HCEC 1CT (cell line): ENCODE measurements at places on chromosomes 2 and 18.

DNA sequence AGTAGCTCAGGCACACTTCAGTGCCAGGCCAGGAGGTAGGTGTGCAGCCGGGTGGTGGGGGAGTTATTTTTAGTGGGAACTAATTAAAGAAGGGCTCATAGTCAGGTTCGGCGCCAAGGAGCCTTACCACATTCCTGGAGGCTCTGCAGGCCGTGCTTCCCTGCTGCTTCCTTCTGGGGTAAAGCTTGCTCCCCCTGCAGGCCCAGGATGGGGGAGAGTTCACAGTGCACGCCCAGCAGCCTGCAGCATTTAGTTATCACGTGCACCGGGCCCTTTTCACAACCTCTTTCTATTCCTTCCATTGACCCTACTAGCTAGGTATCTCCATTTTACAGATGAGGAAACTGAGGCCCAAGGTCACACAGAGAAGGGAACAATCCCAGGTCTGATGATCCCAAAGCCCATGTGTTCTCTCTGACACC is 2.5 kb downstream of the KCNF1 start:
- DNase-seq: no peak

GRCh38 chr2:192604295-192604694 is 409.6 kb upstream of the TMEFF2 start:
- no peak for DNase-seq

DNA sequence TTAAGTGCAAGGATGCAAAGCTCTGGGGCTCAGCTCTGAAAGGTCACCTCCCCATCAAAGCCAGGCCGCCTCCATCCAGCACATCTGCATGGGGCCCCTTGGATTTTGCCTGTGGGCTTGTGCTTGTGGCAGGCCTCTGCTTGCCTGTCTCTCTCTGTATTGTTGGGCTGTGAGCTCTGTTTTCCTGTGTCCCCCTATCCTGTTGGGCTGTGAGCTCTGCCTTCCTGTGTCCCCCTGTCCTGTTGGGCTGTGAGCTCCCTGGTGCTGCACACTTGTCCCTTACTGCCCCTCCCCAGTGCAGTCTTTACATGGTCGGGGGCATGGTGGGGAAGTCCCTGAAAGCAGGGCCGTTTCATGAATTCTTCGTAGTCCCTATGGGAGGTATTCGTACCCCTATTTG is 49.2 kb upstream of the PDIA6 start:
- no peak for DNase-seq

GRCh38 chr18:59874166-59874565 is 25.6 kb upstream of the PMAIP1 start:
- DNase-seq: peak; percentile 97

DNA sequence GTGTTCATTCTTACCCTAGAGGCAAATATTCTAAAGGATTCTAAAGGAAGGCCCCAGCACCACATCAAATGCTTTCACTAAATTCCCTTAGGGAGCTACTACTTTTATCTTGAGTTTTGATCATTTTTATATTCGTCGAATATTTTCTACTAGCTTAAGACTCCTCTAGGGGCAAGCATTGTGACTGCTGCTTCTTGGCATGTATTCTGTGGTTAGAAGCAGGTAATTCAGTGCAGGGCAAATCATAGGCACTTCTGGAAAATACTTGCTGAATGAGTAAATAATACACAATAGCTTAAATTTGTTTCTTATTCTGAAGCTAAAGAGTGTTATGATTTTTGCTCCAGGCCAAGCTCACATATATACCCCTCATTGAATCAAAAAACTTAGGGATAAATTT is 136.4 kb downstream of the LRP2 start:
- no peak for DNase-seq

- no peak for DNase-seq
These were observed 35.8 kb downstream of the SLC4A3 start for GRCh38 chr2:219663116-219663762.

GRCh38 chr2:147214914-147215313 is 629.9 kb upstream of the ACVR2A start:
- DNase-seq: no peak

- DNase-seq: no peak
These were observed 33.6 kb downstream of the SCTR start for GRCh38 chr2:119490653-119491195.

DNA sequence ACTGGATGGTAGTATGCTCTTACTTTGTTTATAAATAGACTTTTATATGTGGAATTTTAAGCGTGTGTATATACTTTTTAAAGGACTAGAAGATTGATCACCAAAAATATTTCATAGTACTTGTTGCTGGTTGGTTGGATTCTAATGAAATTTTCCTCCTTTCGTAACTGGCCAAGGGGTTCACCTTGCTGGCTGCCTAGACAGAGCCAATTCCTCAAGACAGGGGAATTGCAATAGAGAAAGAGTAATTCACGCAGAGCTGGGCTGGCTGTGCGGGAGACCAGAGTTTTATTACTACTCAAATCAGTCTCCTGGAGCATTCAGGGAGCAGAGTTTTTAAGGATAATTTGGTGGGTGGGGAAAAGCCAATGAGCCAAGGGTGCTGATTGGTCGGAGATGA is 70.7 kb downstream of the SNORC start:
- DNase-seq: no peak

DNA sequence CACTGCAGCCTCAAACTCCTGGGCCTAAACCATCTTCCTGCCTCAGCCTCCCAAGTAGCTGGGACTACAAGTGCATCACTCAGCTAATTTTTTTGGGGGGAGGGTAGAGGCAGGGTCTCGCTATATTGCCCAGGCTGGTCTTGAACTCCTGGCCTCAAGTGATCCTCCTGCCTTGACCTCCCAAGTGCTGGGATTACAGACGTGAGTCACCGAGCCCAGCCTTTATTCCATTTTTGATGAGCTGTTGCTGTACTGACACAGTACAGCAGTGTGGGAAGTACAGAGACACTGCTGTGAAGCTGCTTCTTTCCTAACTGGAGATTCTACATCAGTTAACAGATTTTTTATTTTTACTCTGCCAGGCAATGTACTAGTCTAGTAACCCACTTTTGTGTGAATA is 18.8 kb downstream of the PTRHD1 start:
- DNase-seq: no peak

DNA sequence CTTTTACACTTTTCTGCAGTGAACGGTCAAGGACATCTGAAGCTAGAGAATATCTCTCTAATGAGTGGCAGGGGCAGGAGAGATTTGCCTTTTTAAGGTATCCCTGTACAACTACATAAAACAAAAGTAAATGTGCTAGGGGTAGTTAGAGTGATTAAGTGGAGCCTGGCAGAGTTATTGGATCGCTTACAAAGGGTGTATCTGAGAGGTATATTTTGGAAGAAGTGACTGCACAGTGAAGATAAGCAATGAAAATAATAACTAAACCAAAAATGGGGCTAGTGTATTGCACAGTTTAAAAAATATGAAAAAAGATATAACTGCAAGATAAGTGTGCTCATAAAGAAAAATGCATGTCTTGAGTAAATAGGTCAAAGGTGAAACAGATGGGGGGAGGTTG is 193.5 kb upstream of the EPC2 start:
- DNase-seq: no peak

DNA sequence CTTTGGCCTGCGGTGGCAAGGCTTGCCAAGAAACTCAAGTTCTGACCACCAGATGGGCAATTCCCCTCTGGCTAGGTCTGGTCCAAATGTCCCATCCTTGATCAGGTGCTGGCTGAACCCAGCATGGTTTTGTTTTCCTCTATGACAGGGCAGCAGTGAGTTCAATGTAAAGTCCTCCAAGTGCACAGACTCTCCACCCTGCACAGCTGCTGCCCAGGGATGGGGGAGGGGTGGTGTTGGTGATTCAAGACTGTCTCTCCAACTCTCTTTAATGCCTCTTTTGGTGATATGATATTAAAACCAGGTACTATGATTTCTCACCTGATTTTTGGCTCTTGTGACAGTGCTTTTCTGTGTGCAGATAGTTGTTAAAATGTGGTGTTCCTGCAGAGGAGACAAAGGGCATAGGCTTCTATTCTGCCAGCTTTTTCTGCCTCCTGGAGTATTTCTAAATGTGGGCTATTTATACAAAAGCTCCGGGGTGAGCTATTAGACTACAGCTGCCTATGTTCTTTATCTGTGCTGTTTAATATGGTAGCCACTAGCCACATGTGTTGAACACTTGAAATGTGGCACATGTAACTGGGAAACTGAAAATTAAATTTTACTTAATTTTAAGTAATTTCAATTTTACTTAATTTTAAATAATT is 64.0 kb upstream of the STK39 start:
- DNase-seq: no peak

- no peak for DNase-seq
These were observed 479.2 kb upstream of the DSEL start for GRCh38 chr18:67995769-67996168.

- DNase-seq: no peak
These were observed 121.8 kb downstream of the GPR39 start for GRCh38 chr2:132538331-132538855.

DNA sequence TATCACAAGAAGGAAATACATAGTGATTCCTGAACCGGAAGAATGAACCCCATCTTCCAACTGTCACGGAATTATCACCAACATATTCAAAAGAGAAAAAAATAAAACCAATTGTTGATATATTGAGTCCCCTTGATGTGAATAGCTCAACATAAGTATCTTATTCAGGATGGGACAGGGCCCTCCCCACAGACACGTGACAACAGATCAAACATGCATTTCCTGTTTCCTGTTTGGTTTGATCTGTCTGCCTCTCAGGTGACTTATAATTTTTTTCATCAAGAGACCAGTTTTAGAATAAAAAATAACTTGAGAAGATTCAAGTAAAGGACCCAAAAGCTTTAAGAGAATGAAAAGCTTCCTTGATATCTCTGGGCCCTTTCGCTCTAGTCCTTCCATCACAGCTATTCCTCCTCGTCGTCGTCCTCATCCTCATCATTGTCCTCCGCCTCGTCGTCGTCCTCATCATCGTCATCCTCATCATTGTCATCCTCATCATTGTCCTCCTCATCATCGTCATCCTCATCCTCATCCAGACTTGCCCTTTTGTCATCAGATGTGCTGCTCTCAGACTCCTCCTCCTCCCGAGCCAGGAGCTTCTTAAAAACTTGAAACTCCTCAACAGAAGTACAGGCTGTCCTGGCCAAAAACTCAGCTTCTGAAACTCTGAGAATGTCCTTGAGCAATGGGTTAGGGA is 6.3 kb downstream of the MTERF4 start:
- DNase-seq: no peak

GRCh38 chr2:197158591-197159550 is 151.7 kb downstream of the ANKRD44 start:
- peak; percentile 18 for DNase-seq

DNA sequence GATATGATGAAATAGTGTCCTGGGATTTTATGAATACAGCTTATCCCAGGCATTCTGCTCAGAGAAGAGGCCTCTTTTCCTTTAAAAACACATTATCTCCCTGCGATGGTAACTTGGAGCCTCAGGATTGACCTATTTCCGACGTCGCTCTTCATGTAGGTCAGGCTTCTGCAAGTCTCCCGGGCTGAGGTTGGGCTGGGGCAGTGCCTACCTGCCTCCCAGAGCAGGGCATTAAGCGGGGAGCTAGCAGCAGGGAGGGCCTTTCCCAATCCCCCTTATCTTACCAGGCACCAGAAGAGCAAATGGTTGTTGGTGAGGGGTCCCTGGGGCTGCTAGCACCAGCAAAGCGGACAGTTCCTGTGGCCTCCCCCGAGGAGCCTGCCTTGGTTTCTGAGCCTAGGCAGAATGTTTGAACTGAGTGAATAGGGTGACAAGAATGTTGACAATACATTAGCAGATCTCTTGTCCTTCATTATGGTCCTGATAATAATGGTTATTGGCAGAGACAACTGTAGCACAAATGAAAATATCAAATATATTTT is 60.2 kb downstream of the TRPM8 start:
- no peak for DNase-seq

DNA sequence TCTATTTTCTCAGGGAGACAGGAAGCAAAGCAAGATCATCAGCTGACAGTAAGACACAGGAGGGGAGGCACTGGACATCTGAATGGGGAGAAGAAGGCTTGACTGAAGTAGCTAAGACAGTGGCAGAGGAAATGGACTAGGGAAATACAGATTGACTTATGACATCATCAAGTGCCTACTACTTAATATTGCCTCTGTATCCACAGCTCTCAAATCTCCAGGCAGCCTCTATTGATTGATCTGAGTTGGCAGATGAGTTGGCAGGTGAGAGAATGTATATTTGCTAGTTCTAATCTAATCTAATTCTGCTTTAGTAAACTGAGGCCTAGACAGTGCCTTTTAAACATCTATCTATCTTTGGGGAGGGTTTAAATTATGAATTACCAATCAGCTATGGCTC is 242.1 kb downstream of the SLC8A1 start:
- DNase-seq: no peak

- no peak for DNase-seq
These were observed 419.0 kb downstream of the NBAS start for GRCh38 chr2:15142069-15142689.

- no peak for DNase-seq
These were observed 8.7 kb downstream of the SNED1 start for GRCh38 chr2:241007111-241007510.

DNA sequence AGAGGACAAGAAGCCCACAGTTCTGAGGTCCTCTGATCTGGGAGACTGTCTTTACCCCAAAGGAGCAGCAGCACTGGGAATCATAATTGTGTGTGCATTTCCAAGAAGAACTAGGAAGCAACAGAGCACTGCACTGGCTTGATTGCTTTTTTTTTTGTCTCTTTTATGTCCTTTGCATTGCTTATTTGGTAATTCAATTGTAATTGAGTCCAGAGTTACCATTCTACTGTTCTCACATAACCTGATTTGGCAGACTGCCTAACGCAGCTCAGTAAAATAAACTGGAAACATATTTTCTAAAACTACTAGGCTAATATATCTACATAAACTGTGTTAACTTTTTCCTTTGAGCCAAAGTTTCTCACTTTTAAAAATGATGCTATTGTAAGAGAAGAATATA is 190.3 kb upstream of the SLC8A1 start:
- DNase-seq: no peak

DNA sequence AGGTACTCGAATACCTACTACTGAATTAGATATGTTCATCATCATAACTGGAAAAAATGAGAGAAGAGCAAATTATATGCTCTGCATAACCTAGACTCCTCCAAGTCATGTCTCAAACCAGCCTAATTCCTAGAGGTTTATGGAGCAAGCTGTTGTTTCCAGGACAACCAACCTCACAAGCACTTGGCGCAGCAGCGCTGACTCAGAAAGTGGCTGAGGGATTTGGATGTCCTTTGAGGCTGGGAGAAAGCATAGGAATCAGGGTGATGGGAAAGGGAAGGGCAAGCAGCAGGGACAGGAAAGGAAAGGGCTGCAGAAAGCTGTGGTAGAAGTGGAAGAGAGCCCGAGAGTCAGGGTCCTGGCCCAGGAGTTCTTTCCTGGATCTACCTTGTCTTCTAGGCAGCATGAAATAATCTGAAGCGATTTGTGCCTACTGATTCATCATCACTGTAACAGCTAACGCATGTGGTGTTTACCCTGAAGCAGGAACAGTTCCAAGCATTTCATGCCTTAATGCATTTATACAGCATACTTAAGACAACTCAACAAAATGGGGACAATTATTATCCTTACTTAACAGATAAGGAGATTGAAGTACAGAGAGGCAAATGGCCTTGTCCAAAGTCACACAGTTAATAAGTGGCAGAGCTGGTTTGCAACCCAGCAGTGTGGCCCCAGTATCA is 3.7 kb downstream of the PLEK start:
- peak; percentile 64 for DNase-seq
